ENCODE measurements at places on chromosomes 5 and 9.

- DNase-seq, result peak; percentile 61
Measured at GRCh38 chr9:6305954-6306563, 22.1 kb upstream of the TPD52L3 start.

DNA sequence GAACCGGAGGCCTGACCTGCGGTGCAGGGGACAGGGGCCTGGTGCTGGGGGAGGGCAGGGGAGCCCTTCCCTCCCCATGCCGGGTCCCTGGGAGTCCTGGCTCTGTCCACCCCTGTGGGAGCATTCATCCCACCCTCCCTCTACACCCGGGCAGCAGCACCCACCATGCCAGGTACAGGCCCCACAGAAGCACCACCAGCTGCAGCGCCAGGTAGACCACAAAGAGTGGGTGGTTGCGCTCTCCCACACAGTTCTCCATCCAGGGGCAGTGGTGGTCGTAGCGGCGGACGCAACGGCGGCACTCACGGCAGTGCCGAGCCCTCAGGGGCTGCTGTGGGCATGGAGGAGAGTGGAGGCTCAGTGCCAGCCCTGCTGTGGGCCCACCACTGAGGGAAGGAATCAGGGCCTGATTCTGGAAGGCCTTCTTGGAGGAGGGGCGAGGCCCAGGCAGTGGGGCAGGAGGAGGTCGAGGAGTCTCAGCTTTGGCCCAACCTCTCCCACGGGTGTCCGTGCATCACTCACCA, 2.4 kb downstream of the ZDHHC12 start:
- DNase-seq, result no peak

GRCh38 chr5:172866802-172867748, 33.0 kb downstream of the ERGIC1 start:
- DNase-seq, result no peak

- no peak for DNase-seq
Measured at GRCh38 chr5:142881076-142881783, 111.1 kb downstream of the ARHGAP26 start.

DNA sequence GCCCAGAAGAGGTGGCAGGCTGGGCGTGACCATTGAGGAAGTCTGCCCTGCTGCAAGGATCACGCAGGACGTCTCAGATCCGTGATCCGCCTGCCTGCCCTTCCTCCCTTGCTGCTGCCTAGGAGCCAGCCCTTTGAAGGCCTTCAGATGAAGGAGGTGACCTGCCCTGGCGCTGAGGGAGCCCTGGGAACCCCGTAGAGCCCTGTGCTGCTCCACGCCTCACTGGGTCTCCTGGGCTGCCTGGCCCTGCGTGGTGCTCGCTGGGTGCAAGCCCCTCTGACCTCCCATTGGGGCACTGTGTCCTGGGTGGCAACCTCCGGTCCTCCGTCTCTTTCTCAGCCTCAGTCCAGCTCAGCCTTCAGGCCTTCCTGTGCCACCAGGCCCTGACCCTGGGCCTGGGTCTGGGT, 295.3 kb upstream of the IRX4 start:
- no peak for DNase-seq

DNA sequence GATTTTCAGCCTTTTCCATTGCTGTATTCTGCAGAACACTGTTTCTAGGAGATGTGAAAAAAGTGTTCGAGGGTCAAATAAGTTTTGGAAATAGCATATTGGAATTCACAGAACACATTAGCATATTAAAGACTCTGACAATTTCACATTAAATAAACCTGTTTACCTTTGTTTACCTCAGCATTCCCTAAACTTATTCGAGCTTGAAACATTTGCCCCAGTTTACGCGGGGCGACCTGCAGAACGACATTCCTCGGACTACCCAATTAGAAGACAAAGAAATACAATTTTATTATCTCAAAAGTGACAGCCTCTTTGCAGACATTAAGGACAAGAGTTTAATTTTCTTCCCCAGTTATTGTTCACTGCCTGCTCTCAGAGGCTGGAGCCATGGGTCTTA, 110.3 kb upstream of the NFIB start:
- no peak for DNase-seq

DNA sequence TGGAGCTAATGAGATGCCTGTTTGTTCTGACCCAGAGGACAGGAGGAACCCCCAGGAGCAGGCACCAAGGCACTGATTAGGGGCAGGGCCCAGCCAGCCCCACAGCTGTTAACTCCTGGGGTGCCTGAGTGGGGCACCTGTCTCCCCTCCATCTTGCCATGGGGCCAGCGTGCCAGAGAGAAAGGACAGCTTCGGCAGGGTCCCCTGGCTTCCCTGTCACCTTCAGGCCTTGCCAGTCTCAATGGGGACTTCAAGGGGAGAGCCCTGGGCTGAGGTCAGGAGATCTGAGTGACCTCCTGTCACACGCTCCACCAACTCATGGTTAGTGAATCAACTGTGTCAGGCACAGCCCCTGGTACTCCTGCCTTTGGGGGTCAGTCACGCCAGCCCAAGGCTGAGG, 152.7 kb upstream of the MVB12B start:
- DNase-seq, result no peak

GRCh38 chr9:77013206-77013931, 6.1 kb upstream of the FOXB2 start:
- no peak for DNase-seq

DNA sequence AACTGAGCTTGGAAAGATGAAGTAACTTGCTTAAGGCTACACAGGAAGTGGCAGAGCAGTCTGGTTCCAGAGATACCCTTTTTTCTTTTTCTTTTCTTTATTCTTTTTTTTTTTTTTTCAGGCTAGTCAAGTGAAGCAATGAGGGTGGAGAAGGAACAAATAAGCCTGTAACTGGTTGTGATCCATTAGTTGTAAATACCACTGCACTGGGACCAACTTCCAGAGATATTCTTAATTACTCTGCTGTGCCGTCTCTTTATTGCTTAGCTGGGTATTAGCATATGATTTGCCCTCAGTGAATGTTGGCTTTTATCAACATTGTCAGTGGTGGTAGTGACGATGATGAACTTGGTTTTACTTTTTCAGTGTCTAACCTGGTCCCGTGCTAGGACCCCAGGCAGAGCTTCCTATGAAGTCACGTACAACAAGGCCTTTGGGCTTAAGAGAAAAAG, 26.7 kb downstream of the LNPEP start:
- no peak for DNase-seq

GRCh38 chr5:14186059-14186830, 43.1 kb downstream of the TRIO start:
- no peak for DNase-seq

GRCh38 chr5:151388960-151389359, 41.6 kb upstream of the SLC36A2 start:
- DNase-seq, result no peak

GRCh38 chr9:127779136-127779981, 893 bp upstream of the SH2D3C start:
- DNase-seq, result no peak

DNA sequence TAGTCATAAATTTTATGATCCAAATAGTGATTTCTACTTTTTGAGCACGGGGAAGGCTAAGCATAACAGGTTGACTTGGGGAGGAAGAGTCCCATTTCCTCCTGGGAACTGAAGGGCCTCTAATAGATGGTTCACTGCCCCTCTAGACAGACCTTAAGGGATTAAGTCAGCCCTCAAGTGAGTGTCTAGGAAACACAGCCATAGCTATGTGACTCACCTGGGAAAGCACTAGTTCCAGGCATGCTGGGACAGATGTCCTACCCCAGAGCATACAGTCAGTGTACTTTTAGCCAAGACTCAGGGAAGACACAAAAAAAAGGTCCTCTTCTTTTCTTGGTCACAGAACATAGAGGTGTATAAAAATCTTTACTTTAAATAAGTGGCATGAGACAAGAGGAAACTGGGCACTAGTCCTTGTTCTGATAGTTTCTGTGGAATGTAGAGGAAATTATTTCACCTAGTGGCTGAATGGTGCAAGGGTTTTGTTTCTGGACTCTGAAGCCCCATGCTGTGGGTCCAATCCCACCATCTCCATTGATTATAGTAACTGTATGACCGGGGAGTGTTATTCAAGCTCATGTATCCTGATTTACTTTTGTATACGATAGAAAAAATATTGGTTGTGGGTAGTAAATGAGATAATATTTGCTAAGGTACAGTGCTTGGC, 86.0 kb downstream of the NREP start:
- no peak for DNase-seq

DNA sequence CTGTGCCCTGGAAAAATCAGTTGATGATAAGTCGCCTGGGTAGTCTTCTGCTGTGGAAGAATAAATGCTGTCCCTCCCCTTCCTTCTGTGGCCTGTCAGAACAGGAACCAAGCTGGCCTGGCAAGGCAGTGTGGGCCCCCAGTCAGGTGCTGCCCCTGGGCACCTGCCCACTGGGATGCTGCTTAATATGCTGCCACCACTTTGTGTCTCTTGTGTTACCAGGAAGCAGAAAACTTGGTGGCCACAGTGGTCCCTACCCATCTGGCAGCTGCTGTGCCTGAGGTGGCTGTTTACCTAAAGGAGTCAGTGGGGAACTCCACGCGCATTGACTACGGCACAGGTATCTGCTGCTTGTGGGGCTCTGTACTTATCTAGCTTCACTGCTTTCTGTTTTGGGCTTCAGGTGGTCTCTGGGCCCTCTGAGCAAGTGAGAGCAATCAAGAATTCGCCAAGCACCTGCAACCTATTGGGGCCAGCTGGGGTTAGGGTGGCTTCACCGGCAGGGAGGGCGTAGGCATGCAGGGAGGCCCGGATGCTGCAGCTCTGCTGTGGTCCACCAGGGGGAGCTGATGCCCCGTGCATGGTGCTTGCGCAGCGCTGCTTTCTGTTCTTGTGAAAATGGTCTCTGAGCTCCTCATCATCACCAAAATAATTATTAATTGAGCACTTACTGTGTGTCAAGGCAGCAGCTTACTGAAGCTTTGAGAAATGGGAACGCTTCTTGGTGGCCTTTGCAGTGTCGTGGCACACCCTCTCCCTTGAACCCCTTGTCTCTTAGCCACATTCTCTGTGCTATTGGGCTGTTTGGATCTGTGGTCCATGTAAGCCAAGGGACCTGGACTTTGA, 20.3 kb downstream of the PTPA start:
- peak; percentile 64 for DNase-seq

GRCh38 chr9:129693741-129694140, 28.3 kb downstream of the PRRX2 start:
- DNase-seq, result no peak

DNA sequence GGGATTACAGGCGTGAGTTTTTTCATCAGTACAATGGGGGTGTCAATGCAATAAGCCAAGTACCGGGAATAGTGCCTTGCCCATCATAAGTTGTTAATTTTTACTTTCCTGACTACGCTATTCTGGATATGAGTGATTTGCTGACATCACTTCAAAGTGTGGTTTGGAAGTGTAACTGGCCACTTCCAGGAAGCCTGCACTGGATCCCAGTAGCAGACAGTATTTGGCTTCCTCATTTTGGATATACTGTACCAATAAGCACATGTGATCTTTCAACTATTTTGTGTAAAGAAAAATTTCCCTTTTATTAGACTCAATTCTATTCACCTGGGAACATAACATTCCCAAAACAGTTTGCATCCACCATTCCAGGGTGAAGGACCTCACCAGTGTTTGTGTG, 417.7 kb upstream of the KLF4 start:
- DNase-seq, result no peak

DNA sequence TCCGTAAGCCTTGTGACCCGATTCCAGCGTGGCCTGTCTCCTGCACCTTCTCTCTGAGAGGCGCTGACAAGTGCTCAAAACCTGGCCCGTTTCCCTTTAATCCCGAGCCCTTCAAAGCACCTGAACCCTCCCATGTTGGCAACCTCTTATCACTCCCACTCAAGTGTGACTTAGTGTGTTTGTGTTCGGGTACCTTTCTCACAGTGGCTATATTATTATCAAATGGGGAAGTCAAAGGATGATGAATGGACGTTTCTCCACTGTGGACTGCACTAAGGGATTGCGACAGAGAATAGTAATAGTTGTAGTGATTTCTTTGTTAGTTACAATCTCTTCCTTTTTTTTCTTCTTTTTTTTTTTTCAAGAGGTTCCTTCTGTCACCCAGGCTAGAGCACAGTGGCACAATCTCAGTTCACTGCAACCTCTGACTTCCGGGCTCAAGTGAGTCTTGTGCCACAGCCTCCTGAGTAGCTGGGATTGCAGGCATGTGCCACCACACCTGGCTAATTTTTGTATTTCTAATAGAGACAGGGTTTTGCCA, 65.4 kb upstream of the TNFSF8 start:
- DNase-seq, result no peak

- no peak for DNase-seq
Measured at GRCh38 chr9:134590240-134591081, 51.1 kb upstream of the COL5A1 start.

GRCh38 chr9:82024908-82025307, 36.3 kb downstream of the SPATA31D1 start:
- no peak for DNase-seq

- no peak for DNase-seq
Measured at GRCh38 chr9:8895106-8895860, 1095.7 kb upstream of the DMAC1 start.

DNA sequence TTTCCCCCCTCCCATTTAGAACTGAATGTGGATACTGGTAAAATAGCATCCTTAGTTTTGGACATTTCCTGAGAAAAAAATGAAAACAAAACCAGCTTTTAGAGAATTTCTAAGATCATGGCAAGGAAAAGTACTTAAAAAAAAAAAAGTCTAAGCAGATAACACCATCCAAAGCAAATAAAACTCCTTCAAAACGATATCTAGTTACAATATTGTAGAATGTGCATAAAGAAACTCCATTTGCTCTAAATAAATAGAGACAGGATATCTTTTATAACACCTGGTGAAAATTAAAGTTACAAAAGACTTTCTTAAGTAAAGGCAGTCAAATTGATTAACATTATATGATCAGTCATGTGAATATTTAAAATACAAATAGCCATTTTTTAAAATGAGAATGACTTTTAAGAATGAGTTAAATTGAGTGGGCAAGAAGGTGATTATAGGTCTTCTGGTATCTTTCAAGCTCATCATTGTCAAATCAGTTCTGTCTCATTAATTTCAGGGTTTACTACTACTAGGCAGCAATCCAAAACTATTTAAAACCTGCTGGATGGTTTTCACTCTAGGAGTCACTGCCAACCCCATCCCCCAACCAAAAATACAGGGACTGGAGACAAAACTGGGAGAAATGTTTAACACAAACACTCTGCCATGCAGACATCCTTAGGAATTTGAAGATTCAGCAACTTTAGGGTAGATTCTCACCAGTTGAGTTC, 382.6 kb downstream of the ADGRV1 start:
- no peak for DNase-seq

GRCh38 chr9:13648068-13648467, 368.6 kb upstream of the MPDZ start:
- no peak for DNase-seq

- no peak for DNase-seq
Measured at GRCh38 chr5:98993512-98993911, 64.7 kb upstream of the CHD1 start.

DNA sequence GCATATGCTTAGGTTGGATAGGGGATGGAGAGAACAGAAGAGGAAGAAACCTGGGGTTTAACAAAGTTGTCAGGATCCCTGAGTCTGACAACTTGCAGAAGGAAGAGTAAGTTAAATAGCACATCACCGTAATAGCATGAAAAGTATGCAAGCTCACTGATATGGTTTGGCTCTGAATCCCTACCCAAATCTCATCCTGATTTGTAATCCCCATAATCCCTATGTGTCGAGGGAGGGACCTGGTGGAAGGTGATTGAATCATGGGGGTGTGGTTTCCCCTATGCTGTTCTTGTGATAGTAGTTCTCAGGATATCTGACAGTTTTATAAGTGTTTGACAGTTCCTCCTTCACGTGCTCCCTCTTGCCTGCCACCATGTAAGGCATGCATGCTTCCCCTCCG, 193.3 kb downstream of the PSAT1 start:
- no peak for DNase-seq

Data from LoVo (cell line).